ENCODE measurements at places on chromosomes 13 and 19. TPM values are rescaled to one million over a fixed set of nuclear protein-coding genes. Genes with fewer than 3 reads are reported as not detected.

DNA sequence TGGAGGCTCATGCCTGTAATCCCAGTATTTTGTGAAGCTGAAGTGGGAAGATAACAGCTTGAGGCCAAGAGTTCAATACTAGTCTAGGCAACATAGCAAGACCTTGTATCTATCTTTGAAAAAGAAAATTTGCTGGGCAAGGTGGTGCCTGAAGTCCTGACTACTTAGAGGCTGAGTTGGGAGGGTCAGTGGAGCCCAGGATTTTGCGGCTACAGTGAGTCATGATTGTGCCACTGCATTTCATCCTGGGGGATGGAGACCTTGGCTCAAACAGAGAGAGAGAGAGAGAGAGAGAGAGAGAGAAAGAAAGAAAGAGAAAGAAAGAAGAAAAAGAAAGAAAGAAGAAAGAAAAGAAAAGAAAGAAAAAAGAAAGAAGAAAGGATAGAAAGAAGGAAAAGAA is 1872.3 kb upstream of the PCDH20 start:
- DNase-seq, result no peak

DNA sequence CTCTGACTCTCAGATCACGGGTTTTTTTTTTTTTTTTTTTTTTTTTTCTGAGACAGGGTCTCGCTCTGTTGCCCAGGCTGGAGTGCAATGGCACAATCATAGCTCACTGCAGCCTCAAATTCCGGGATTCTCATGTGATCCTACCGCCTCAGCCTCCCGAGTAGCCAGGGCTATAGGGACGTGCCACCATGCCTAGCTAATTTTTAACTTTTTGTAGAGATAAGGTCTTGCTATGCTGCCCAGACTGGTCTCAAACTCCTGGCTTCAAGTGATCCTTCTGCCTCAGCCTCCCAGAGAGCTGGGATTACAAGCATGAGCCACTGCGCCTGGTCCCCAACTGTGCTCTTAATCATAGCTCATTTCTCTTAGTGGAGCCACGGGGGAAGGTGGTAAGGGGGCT is 4.6 kb upstream of the GRAMD1A start:
- DNase-seq, result no peak

Gene NKPD1
- not detected for total RNA-seq

DNA sequence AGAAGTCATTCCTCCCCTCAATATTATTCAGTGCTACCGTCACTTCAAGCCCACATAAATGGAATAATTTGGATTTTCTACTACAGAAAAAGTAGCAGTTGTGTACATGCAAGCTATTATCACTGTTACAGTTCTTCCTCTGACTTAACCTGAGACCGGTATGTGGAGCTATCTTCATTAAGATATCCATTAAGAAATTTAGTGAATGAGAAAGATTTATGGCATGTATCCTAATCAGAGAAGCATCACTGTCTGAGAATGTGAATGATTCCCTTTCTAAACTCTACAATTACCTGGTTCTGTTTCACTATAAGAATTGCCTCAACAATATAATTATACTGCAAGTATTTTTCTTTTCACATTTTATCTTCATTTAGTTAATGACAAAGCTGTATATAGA is 278.7 kb downstream of the KLF5 start:
- no peak for DNase-seq

Gene DLEU7
- total RNA-seq, result not detected

DNA sequence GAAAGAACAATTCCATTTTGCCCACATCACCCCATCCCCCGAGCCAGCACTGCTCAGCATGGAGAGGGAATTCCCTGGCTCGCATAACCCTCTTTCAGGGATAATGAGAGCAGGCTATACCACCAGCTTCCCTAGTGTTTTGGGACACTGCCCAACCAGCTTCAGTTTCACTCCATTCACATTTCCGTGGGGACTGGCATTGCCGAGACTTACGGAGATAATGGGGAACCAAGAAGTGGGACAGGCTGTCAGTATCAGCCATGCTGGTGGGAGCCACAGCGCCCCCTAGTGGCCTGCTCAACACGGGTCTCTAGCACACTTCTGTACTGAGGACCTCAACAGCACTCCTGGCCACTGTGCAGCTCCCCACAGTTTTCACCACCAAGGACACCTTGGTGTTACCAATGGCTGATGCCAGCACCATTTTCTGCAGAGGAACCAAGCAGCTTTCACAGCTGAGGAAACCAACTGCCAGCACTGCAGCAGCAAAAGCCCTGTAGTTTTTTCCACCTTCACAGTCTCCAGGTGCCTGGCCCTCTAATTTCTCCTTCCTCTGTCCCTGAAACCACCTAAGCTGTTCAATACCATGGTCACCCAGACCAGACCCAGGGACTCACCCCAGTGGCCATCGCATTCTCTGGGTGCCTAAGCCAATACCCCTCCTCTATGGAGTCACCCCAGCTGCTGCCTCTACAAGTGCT is 23.7 kb downstream of the SLC6A16 start:
- DNase-seq, result peak; percentile 48

Gene PSG6
- 0.37 TPM for total RNA-seq

Gene DLL3
- 0.27 TPM for total RNA-seq

DNA sequence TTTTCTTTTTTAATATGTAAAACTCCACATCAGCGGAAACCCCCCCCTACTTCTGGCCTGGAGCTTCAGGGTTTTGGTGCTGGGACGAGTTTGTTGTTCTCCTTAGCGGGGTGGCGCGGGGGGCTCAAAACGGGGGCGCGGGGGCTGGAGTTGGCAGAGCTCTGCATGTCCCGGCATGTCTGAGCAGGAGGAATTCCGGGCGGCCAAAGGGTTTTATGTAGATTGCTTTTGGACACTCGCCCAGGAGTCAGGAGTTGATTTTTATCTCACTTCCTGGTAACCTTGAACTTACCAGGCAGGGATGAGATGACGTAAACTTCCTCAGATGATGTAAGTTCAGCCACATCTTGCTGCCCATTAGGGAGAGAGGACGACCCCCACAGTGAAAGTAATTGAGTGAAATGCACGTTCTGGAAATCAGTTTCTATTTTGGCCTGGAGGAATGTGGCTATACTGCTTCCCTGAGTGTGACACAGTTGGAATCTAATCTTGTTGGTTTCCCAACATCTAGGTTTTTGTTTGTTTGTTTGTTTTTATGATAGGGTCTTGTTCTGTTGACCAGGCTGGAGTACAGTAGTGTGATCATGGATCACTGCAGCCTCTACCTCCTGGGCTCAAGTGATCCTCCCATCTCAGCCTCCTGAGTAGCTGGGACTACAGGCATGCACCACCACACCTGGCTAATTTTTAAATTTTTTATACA is 21.0 kb upstream of the GDF15 start:
- DNase-seq, result peak; percentile 98

DNA sequence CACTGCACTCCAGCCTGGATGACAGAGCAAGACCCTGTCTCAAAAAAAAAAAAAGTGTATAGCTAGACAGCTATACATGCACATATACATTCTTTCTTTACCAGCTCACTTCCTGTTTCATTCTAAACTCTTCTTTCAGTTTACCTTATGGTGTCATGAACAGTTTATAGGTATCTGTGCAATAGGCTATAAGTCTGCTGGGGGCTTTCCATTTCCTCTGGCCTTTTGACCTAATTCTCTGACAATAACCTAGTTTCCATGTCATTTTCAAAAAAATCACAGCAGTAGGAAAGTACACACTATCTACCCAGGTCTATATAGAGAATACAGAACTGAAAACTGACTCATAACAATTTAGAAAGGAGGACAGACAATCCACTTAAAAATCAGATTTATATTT is 24.4 kb upstream of the URAD start:
- DNase-seq, result no peak

GRCh38 chr19:5447700-5448311 is 7.4 kb upstream of the ZNRF4 start:
- peak; percentile 2 for DNase-seq

DNA sequence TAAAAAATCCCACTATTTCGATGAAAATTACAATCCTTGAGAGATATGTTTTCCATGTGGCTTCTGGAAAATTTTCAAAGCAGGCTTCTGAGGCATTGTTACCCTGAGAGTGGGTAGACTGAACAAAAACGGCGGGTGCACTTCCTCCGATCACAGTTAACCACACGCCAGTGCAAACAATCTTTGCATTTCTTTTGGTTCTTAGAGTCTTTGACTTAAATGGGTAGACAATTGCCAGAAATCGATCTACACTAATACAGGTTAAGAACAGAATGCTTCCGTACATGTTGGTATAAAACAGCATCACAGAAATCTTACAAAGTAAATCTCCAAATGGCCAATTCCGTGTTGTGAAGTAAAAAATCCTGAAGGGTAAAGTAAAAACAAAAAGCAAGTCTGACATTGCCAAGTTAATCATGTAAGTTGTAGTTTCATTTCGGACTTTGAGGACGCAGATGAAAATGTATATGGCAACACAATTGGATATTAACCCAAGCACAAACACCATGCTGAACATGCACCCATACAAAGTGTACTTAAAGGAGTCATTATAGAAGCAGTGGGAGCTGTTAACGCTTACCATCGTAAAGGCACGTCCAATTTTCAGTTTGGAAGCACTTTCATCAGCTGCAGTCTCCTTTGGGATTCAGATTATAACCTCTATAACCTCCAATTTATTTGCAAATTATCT is 927 bp downstream of the LPAR6 start:
- no peak for DNase-seq

Gene NPHS1
- total RNA-seq, result not detected

Gene SHANK1
- total RNA-seq, result 15.8 TPM

- DNase-seq, result no peak
These were observed 158.5 kb upstream of the MYO16 start for GRCh38 chr13:108470921-108471320.

DNA sequence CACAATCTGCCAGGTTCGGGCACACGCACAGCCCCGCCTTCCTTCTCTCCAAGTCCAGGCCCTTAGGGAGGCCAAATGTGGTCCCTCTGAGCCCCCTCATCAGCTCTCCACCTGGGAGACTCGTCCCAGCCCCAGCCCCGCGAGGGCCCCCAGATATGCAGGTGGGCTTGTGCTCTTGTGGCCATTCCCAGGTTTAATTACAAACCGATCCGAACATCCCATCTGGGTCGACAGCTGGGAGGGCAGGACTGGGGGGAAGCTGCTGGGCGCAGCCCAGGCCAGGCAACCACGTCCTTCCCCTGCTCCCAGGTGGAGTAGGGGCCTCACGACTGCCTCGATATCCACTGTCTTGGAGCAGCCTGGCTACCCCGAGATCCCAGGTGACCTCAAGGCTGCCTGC is 7.5 kb upstream of the C2CD4C start:
- no peak for DNase-seq

Gene SMG9
- 37.8 TPM for total RNA-seq

DNA sequence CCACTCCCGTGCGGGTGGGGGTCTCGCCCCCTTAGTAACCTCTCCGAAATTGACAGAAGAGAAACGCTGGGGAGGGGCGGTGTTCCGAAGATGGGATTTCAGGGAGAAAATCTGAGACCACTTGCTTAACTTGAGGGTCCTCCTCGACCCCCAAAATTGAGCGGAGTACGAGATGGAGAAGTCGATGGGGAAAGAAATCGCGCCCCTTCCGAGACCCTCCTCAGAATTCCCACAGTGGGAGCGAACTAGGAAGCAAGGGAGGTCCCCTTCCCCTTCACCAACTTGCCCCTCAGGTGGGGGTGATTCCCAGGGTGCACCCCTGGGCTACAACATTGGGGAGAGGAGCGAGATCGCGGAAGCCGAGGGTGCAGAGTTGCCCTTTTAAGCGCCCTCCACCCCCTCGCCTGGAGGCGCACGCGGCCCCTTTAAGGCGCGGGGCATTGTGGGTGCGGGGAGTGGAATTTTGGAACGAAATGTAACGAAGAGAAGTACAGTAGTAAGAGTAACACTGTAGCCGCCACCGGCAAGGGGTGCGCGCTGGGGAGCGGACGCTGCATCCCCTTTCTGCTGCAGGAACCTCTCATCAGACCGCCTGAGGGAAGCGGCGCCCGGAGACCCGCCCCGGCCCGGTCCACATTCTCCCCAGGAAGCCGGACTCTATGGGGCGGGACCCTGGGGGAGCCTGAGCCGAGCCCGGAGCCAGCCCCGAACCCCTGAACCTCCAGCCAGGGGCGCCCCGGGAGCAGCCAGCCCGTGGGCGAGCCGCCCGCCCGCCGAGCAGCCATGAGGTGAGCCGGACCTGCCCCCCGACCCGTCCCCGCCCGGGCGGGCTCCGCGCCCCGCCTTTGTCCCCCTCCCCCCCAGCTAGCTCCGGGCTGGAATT is at the start of gene VASP:
Gene VASP, plus strand, starts transcription at position 491 of the 883 bp plus-strand sequence. Its CDS starts 293 bp downstream, at position 784.
- peak; percentile 81 for DNase-seq

Gene ICAM4
- not detected for total RNA-seq

- DNase-seq, result no peak
These were observed 1.7 kb upstream of the KLK13 start for GRCh38 chr19:51066393-51067186.

Gene LGALS4
- total RNA-seq, result not detected

- DNase-seq, result no peak
These were observed 1.4 kb upstream of the LRG1 start for GRCh38 chr19:4541114-4541805.

DNA sequence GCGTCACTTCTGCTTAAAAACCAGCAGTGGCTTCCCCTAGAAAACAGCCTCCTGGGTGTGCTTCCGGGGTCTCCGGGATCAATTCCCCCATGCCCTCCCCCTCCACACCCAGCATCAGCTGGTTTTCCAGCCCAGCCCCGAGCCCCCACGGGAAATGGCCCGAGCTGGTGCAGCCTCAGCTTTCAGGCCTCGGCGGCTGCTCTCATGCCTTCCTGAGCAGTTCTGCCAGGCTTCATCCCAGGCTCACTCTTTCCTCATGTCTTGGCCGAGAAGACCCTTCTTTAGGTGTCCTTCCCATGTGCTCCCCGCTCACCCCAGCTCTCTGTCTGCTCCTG is 103.1 kb upstream of the RNF113B start:
- DNase-seq, result no peak

- DNase-seq, result peak; percentile 88
These were observed 8.1 kb upstream of the ZNF784 start for GRCh38 chr19:55632463-55632834.

DNA sequence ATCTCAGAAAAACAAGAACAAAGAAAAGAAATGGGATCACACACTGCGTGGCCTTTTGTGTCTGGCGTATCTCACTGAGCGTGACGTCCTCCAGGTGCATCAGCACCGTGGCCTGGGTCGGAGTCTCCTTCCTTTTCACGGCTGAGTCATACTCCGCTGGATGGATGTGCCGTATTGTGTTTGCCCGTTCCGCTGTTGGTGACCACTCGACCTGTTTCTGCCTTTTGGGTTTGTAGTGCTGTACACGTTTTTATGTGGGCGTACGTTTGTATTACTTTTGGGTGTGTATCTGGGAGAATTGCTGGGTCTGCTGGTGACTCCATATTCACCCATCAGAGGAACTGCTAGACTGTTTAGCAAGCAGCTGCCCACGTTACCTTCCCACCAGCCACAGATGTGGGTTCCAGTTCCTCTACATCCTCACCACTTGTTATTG is 11.4 kb downstream of the ARID3A start:
- no peak for DNase-seq

Gene DACH1
- total RNA-seq, result not detected

All from HFFc6 (cell line).